SIG-M5 (cell line): ENCODE measurements at places on chromosomes 5 and 9.

DNA sequence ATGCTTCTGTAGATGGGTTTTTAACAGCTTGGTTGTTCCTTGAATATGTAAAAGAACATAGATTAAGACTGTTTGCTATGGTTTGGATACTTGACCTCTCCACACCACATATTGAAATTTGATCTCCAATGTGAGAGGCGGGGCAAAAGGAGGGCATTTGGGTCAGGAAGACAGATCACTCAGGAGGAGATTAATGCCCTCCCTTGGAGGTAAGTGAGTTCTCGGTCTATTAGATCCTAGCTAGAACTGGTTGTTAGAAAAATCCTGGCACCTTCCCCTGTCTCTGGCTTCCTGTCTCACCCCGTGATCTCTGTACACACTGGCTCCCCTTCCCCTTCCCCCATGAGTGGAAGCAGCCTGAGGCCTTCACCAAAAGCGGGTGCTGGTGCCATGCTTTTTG lies 281.1 kb upstream of the ANKRD55 start:
- no peak for DNase-seq

DNA sequence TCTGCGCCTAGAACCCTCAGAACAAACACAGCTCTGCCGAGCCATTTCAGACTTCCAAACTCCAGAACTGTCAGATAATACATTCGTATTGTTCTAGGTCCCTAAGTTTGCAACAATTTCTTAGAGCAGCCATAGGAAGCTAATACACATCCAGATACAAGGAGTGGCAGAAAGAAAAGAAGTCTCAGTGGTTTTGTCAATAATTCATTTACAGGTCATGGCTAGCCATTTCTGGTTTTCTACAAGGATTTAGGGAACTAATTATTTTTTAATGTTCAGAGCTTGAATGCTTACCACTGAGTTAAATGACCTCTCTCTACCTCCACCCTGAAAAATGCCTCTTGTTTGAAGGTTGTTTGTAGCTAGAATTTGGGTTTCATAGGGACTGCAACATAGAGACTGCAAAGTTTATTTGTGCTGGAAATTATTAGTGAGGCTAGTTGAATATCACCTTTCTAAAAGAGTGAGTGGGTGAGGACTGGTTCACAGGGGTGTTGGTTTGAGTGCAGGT lies 15.5 kb upstream of the ERMP1 start:
- no peak for DNase-seq

GRCh38 chr5:14286574-14287421 lies 143.7 kb downstream of the TRIO start:
- no peak for DNase-seq

DNA sequence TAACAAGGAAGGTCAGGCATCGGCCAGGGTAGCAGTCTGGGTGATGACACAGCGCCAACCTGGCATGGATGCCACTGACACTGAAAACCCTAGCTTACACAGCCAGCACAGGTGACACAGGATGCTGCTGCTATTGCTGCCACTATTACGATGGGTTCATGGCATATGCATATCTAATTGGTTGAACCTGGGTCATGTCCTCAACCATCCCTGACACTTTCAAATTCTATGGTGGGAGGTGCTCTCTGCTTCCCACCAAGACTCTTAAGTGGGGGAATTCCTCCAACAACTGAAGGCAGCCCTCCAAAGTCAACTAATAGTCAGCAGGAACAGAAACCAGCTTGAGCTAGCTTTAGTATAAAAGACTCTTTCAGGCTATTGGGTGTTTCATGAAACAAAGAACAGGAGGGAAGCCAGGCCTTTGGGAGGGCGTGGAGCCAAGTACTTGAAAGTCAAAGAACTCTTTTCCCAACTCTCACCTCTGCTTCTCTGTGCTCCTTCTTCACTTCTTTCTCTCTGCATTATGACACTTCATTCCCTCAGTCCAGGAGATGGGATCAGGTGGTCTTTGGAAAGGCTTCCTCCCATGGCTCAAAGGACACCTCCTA lies 21.3 kb downstream of the PTTG1 start:
- DNase-seq, result no peak

- DNase-seq, result no peak
Measured at GRCh38 chr5:122022966-122023365, 55.1 kb downstream of the LOX start.

- no peak for DNase-seq
Measured at GRCh38 chr5:77683171-77683732, 44.7 kb upstream of the OTP start.

DNA sequence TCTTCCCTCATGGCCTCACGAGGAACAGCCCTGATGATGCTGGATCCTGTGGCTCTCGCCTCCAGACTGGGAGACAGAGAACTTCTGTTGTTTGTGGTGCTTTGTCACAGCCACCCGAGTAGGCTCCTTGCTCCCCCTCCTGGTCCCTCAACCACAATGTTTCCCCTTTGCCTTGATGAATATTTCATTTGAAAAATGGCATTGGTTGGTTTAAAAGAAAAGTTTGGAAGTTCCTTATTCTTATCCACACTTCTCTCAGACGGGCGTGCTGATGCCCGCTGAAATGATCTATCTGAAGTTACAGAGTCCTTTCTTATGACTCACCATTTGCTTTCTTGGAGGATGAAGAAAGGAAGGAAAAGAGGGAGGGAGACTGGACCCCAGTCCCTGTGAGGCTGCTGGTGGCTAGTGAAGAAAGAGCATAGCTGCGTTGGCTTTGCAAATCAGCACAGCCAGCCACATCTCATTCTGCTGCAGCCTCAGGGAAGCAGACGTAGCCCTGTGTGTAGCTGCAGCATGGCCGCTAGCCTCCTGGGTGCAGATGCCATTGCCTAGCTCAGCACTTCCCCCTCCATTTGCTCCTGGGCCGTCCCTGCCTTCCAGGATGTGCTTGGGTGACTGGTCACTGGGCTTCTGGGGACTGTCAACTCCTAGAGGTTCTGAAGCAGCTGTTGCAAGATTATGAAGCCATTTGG lies 185.9 kb downstream of the ERCC6L2 start:
- DNase-seq, result no peak

GRCh38 chr9:87585123-87585855 lies 87.6 kb downstream of the DAPK1 start:
- no peak for DNase-seq

- no peak for DNase-seq
Measured at GRCh38 chr5:58490402-58491050, 709 bp upstream of the GAPT start.

DNA sequence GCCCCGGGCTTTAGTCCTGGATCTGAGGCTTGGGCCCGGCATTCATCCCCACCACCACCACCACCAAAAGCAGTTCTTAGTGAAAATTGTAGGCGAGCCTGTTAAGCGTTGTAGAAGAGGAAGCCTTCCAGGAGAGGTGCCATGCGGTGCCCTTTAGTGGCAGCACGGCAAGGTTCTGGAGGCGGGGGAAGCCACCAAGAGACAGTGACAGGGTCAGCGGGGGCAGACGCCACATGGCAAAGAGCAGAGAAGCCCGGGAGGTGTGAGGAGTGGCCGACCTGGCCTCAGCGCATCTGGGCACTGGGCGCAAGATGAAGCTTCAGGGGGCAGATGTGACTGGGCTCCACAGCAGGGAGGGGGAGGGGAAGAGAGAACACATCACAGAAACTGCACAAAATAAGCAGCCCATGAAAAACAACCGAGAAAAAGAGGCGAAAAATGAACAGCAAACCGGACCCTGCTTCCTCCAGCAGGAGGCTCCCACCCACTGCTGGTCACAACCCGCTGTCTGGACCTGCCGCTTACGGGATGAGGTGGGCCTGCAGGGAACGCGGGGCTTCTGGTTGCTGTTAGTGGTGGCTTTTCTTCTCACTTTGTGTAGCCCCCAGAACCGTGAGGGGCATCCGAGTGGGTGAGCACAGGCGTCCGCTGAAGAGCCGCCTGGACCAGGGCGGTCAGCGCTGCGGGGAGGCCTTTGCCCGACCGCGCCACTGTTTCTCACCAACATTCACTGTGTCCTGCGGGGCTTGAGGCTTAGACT lies 4.3 kb downstream of the LRRC14B start:
- DNase-seq, result no peak

DNA sequence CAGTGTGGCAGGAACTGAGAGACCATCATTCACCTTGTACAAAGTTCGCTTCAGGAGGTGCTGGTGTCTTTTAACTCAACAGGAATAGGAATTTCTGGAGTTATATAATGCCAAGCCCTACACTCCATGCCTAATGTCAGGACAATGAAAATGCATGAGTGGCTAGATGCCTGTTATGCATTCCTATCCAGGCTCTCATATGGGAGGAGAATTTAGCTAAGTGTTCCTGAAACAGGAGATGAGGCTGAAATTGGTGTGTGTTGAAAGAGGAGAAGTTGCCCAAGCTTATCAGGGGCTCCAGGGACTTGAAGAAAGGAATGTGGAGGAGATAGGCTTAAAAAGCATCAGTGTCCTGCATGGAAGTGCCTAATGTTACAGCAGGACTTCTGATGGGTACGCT lies 26.8 kb upstream of the PRUNE2 start:
- no peak for DNase-seq

DNA sequence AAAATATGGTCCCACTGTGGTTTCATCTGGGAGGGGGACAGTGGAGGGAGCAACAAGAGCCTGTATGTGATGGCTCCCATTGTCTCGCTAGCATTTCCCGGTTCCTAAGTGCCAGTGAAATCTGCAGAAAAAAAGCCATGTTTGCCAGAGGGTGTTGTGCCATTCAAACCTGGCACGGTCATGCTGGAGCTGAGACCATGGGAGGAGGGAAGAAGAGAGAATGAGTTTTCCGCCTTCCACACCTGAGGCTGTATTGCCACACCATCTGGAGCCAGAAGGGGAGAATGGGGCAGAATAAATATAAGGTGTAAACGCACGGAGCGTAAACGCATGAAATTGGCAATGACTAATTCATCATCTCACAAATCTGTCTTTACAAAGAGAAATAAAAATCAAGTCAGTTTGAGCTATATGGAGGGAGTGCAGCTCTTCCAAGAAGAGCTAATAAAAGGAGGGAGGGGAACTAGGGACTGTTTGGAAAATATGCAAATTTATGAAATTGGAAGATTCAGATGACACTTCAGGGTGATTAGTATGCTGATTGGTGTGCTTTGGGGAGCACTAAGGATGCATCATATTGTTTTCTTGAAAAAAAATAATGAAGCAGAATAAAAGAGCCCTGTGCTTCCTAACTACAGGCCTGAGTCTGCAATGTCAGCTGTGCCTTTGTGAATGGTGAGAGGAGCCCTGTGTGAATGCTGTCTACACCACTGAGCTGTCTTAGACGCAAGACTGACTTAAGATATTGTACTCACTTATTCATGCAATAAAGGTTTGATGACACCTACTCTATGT lies 237.9 kb downstream of the NSG2 start:
- DNase-seq, result no peak

DNA sequence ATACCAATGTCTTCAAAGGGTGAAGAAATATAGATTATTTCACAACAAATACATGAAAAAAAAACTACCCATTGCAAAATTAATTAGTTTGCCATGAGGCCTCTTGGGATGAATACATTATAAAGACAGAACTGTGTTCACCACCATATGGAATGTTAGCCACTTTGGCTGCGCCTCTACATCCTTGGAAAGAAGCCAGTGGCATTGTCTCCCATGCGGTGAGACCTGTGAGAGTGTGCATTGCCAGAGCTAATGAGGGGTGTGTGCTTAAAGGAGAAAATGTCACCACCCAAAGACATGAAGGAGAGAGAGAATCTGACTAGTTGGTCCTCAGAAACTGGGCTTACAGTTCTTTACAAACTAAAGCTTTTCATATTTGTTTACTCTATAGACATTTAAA lies 110.6 kb downstream of the PLPPR1 start:
- no peak for DNase-seq

- no peak for DNase-seq
Measured at GRCh38 chr5:88452820-88453219, 184.2 kb upstream of the TMEM161B start.

DNA sequence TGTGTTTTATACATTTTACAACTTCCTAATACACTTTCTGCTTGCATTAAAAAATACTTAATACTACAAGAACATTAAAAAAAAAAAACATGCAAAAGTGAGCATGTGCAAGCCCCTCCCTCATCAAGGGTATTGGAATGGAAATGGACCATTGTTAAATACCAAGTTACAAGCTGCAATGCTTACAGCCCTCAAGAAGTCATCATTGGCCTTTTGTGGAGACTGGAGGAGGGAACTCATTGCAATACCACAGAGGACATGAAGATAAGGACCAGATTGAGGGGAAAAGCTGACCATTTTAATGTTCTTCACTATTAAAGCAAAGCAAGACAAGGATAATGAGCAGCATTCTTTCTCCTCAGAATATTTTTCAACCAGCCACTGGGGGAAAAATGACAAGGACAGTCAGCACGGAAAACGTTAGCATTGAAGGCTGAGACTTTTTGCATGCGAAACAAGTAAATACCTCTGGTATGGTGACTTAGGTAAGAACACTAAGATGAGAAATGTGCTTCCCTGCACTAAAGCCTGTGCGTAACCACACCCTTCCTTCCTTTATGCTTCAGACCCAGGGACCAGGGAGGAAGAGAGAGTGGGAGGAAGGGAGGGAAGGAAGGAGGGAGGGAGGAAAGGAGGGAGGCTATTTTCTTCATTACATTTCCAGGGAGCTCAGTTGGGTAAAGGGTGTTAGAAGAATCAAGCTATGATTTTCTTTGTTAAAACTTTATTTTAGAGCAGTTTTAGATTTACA lies 141.1 kb upstream of the RAPGEF1 start:
- no peak for DNase-seq

DNA sequence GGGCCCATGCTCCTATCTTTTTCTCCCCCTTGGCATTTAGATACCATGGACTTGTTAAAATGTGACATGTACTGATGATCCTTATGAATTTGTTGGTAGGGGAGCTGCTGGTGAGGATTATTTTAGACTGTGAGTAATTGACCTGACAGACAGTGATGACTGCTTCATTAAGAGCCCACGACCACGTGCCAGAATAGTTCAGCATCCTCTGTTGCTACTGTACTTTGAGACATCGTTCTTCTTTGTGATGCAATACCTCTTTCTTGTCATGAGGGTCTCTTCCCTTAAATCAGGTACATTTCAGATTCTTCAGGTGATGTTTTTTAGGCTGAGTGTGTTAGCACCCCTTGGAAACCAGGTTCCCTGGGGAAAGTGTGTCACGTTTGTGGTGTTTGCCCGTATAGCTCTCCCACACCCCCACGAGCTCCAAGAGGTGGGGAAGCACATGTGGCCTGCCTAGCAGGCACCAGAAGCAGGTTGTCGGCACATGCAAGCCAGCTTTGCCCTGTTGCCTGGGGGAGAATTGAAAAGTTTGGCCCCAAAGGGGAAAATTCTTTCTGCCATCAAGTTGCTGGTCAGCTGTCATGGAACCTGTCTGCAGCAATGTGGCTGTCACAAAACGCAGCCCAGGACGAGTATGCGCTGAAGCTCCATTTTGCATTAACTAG lies 25.1 kb downstream of the QRFP start:
- no peak for DNase-seq
